Activated T-cell treated with anti-CD3 and anti-CD28 coated beads, Interleukin-2, amount 50 U/mL, for 72 hours (primary cell): ENCODE measurements at places on chromosomes 6 and 20. TPM values are rescaled to one million over a fixed set of nuclear protein-coding genes. Genes with fewer than 3 reads are reported as not detected.
A peak's percentile ranks its signal among the peaks of the same experiment; 100 is the strongest.

Gene SLC17A4
- total RNA-seq = not detected

Gene GTSF1L
- total RNA-seq = not detected

Gene CDH22
- not detected for total RNA-seq

Gene OPN5
- not detected for total RNA-seq

Gene NRSN1
- total RNA-seq = not detected

Gene TRIM10
- 0.39 TPM for total RNA-seq

Gene ZFP57
- 6.3 TPM for total RNA-seq

GRCh38 chr6:119174879-119175817, 96.7 kb upstream of the FAM184A start:
- H3K4me3 ChIP-seq = no peak overlapping the region
- H3K27ac ChIP-seq = no peak overlapping the region
- no peaks in the 10 kb centered on the region for H3K27me3 ChIP-seq
- no peak for DNase-seq

GRCh38 chr20:64196847-64197306, 32.6 kb downstream of the MYT1 start:
- no peak overlapping the region for H3K27ac ChIP-seq
- no peak overlapping the region for H3K4me3 ChIP-seq
- H3K27me3 ChIP-seq = peaks cover 8% of the 10 kb centered on the region
- no peak for DNase-seq
- H3K36me3 ChIP-seq = no peaks in the 10 kb centered on the region

GRCh38 chr6:14082771-14083170, 34.8 kb upstream of the CD83 start:
- no peak overlapping the region for H3K27ac ChIP-seq
- no peaks in the 10 kb centered on the region for H3K36me3 ChIP-seq
- no peak overlapping the region for H3K4me3 ChIP-seq
- H3K4me1 ChIP-seq = peaks cover 32% of the 10 kb centered on the region
- peaks cover 2% of the 10 kb centered on the region for H3K27me3 ChIP-seq

- H3K4me3 ChIP-seq = no peak overlapping the region
- no peak overlapping the region for H3K27ac ChIP-seq
- no peaks in the 10 kb centered on the region for H3K4me1 ChIP-seq
- DNase-seq = no peak
- H3K36me3 ChIP-seq = no peaks in the 10 kb centered on the region
- H3K27me3 ChIP-seq = peaks cover 6% of the 10 kb centered on the region
Observed at GRCh38 chr6:169269180-169270076, 15.8 kb upstream of the THBS2 start.

DNA sequence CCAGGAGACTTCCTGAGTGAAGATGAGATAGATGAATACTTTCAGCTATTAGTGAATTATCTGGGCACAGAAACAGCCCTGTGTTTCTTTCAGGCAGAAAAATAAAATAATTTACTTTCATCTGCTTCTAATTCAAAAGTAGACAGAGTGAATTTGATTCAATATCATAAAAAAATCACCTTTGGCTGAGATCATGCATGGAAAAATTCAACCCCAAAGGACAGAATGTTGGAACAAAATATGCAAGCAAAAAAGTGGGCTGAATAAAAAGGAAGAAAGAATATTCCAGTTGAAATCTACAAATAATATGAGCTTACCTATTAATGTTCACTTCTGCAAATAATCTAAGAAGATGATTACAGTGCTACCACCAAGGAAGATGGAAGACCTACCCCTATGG, 546.9 kb downstream of the TFAP2B start:
- no peaks in the 10 kb centered on the region for H3K36me3 ChIP-seq
- H3K27me3 ChIP-seq = no peaks in the 10 kb centered on the region
- H3K4me3 ChIP-seq = no peak overlapping the region

DNA sequence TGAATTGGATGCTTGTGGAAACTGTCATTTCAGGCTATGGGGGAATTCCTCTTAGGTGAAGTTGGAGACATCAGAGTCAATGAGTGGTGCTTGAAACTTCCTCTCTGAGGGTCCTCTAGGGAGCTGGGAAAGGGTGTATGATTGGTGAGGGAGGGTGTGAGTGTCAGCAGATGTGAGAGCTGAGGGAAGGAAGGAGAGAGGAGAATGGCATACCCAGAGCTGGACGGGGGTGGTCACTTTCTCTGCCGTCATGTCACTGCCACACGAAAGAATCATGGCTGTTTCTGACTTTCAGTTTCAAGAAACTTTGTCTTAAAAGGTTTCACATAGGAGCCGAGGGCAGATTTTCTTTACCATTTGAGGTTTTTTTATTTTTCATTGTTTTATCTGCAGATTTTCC, 50.3 kb downstream of the DEK start:
- H3K36me3 ChIP-seq = no peaks in the 10 kb centered on the region
- peak overlapping the region; percentile 71 for H3K4me3 ChIP-seq
- H3K27ac ChIP-seq = peak overlapping the region; percentile 54
- no peak for DNase-seq
- H3K27me3 ChIP-seq = no peaks in the 10 kb centered on the region

- peaks cover 37% of the 10 kb centered on the region for H3K4me1 ChIP-seq
- DNase-seq = no peak
- no peak overlapping the region for H3K4me3 ChIP-seq
- H3K27ac ChIP-seq = no peak overlapping the region
- no peaks in the 10 kb centered on the region for H3K36me3 ChIP-seq
- no peaks in the 10 kb centered on the region for H3K27me3 ChIP-seq
Observed at GRCh38 chr6:5172041-5172653, 87.0 kb downstream of the PPP1R3G start.

GRCh38 chr6:169237496-169238134, 16.0 kb downstream of the THBS2 start:
- H3K27ac ChIP-seq = no peak overlapping the region
- no peak for DNase-seq
- H3K36me3 ChIP-seq = peaks cover 12% of the 10 kb centered on the region
- no peak overlapping the region for H3K4me3 ChIP-seq
- no peaks in the 10 kb centered on the region for H3K4me1 ChIP-seq
- no peaks in the 10 kb centered on the region for H3K27me3 ChIP-seq

- no peak overlapping the region for H3K27ac ChIP-seq
- peaks cover 5% of the 10 kb centered on the region for H3K36me3 ChIP-seq
- DNase-seq = no peak
- H3K4me1 ChIP-seq = peaks cover 11% of the 10 kb centered on the region
- H3K4me3 ChIP-seq = no peak overlapping the region
Observed at GRCh38 chr6:148716811-148717210, 30.0 kb upstream of the UST start.

DNA sequence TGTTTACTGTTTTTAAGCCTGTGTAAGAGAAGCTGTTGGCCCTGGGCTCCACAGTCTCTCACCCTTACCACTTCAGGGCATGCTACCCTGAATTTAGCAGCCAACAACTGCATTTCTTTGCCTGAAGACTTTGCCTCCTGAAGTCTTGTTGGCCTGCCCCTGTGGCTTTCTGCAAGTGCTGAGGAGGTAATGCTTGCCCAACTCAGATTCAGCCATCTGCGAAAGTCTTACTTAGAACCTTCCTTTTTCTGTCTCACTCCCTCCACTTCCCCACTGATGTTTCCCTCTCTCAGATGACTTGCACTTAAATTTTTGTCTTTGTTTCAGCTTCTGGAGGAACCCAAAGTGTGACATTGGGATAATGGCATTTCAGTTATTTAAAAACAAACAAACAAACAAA, 11.8 kb upstream of the IBTK start:
- H3K4me3 ChIP-seq = no peak overlapping the region
- no peaks in the 10 kb centered on the region for H3K4me1 ChIP-seq
- no peaks in the 10 kb centered on the region for H3K36me3 ChIP-seq
- peaks cover 21% of the 10 kb centered on the region for H3K27me3 ChIP-seq
- no peak for DNase-seq

DNA sequence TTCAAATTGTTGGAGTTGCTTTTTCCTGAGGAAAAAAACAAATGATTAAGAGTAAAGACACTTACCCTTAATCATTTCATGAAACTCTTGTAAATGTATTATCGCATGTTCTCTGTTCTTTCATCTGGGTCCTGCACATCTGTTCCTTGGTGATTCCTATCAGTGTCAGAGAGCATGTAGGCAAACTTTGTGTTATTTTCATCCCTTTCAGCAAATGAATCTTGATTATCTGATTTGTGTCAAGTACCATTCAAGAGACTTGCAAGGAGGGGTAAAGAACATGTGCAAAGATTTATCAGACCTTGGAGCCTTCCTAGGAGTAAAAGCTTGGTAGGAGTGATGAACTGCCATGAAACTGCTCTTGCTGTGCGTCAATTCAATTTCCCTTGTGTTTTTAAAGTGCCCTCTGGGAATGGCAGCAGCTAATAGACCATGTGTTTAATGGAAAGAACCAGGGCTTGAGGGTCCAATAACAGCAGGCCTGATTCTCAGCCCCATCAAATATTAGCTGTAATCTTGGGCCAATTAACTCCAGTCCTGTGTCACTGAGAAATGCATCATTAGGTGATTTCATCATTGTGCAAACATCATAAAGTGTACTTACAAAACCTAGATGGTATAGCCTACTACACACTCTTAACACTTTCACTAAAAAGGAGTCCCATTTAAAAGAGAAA, 118.9 kb upstream of the CEP85L start:
- H3K36me3 ChIP-seq = no peaks in the 10 kb centered on the region
- H3K27me3 ChIP-seq = no peaks in the 10 kb centered on the region
- no peak for DNase-seq
- H3K4me3 ChIP-seq = peak overlapping the region; percentile 15
- no peak overlapping the region for H3K27ac ChIP-seq
- peaks cover 39% of the 10 kb centered on the region for H3K4me1 ChIP-seq

DNA sequence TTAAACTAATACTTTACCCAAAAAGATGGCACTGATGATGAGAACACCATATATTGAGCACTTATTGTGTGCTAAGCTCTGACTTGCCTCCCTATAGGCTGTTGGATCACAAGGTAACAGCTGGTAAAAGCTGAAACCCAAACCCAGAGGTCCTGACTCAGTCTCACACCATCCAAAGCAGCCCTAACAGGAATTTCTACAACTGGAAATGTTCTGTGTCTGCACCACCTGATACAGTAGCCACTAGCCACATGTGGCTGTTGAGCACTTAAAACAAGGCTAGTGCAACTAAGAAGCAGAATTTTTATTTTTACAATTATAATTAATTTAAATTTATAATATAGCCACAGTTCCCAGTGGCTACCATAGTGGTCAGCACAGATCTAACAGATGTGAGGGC, 15.6 kb upstream of the MATN4 start:
- no peaks in the 10 kb centered on the region for H3K27me3 ChIP-seq
- H3K36me3 ChIP-seq = no peaks in the 10 kb centered on the region
- H3K27ac ChIP-seq = no peak overlapping the region
- peaks cover 23% of the 10 kb centered on the region for H3K4me1 ChIP-seq
- DNase-seq = no peak
- H3K4me3 ChIP-seq = no peak overlapping the region

DNA sequence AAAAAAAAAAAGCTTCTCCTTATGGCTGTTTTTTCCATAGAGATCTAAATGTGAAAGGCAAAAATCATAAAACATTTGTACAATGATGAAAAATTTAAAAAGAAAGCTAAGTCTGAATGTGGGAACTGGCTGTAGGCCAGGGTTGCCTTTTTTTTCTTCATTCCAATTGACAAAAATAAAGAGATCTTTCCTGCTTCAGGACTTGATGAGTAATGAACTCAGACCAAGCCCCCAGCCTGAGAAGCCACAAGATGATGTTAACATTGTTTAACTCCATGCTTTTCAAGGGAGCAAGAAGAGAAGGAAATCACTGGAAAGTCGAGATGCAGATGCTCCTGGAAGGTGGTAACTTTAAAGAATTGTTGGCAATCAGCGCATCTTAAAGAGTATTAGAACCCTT, 41.4 kb downstream of the TRMT6 start:
- no peak overlapping the region for H3K4me3 ChIP-seq
- H3K36me3 ChIP-seq = no peaks in the 10 kb centered on the region
- no peak overlapping the region for H3K27ac ChIP-seq
- H3K4me1 ChIP-seq = peaks cover 17% of the 10 kb centered on the region

- H3K4me1 ChIP-seq = peaks cover 70% of the 10 kb centered on the region
- no peak overlapping the region for H3K4me3 ChIP-seq
- peaks cover 18% of the 10 kb centered on the region for H3K27me3 ChIP-seq
Observed at GRCh38 chr20:43979576-43980105, 65.0 kb downstream of the TOX2 start.

GRCh38 chr6:144310765-144311164, 25.6 kb downstream of the UTRN start:
- peaks cover 4% of the 10 kb centered on the region for H3K36me3 ChIP-seq
- peaks cover 42% of the 10 kb centered on the region for H3K4me1 ChIP-seq
- peak overlapping the region; percentile 67 for H3K4me3 ChIP-seq
- H3K27me3 ChIP-seq = peaks cover 31% of the 10 kb centered on the region

DNA sequence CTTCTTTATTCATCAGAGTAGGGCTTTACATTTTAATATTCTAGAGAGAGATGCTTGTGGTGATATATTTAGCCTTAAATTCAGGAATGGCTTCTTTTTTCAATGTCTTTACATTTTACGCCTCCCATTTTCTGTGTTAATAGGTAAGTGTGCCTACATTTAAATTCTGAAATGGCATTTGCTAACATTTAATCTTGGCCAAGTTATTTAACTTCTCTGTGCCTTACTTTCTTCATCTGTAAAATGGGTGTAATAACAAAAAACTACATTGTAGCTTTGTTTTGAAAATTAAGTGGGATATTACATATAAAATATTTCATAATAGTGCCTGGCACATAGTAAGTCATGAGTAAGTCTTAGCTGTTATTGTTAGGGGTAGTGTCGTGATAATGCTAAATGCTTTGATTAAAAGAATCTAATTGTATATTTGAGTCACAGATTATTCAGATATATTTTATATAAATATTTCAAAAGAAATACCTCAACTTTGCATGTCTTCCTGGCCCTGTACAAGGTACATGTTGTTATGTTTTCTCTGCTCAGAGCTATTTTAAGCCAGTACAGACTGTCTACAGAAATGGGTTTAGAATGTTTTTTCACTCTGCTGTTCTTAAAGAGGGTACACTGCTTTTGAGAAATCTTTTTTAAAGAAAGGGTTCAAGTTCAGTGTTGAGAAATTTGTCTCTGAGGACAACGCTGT, 18.8 kb downstream of the CARMIL1 start:
- peaks cover 31% of the 10 kb centered on the region for H3K4me1 ChIP-seq
- no peak overlapping the region for H3K4me3 ChIP-seq
- no peaks in the 10 kb centered on the region for H3K27me3 ChIP-seq
- DNase-seq = no peak

- no peaks in the 10 kb centered on the region for H3K36me3 ChIP-seq
- peaks cover 4% of the 10 kb centered on the region for H3K27me3 ChIP-seq
- H3K27ac ChIP-seq = no peak overlapping the region
- H3K4me1 ChIP-seq = no peaks in the 10 kb centered on the region
- no peak overlapping the region for H3K4me3 ChIP-seq
- DNase-seq = no peak
Observed at GRCh38 chr6:129955584-129955983, 62.8 kb upstream of the L3MBTL3 start.

GRCh38 chr6:160358225-160359119, 10.3 kb downstream of the SLC22A3 start:
- H3K27ac ChIP-seq = no peak overlapping the region
- H3K4me1 ChIP-seq = peaks cover 5% of the 10 kb centered on the region
- no peak overlapping the region for H3K4me3 ChIP-seq
- peaks cover 25% of the 10 kb centered on the region for H3K27me3 ChIP-seq
- H3K36me3 ChIP-seq = no peaks in the 10 kb centered on the region

DNA sequence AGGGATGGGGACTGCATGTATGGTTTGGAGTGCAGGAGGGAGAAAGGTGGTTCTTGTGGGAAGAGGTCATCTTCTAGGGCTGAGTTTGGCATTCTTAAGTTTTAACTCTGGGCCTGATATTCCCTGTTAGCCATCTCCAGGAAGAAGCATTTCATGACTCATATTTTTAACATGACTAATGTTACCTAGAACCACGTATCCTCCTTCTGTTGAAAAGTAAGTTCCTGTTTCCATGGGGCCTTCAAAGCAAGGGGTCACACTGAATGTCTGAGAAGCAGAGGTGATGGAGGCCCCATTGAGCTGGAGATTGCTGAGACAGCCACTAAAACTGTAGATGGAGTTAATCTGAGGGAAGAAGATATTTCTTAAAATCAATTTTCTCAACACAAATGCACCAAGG, 30.2 kb downstream of the FAM229B start:
- H3K27me3 ChIP-seq = peaks cover 3% of the 10 kb centered on the region
- DNase-seq = no peak
- H3K36me3 ChIP-seq = no peaks in the 10 kb centered on the region
